ENCODE measurements at places on chromosomes 2 and 18.

DNA sequence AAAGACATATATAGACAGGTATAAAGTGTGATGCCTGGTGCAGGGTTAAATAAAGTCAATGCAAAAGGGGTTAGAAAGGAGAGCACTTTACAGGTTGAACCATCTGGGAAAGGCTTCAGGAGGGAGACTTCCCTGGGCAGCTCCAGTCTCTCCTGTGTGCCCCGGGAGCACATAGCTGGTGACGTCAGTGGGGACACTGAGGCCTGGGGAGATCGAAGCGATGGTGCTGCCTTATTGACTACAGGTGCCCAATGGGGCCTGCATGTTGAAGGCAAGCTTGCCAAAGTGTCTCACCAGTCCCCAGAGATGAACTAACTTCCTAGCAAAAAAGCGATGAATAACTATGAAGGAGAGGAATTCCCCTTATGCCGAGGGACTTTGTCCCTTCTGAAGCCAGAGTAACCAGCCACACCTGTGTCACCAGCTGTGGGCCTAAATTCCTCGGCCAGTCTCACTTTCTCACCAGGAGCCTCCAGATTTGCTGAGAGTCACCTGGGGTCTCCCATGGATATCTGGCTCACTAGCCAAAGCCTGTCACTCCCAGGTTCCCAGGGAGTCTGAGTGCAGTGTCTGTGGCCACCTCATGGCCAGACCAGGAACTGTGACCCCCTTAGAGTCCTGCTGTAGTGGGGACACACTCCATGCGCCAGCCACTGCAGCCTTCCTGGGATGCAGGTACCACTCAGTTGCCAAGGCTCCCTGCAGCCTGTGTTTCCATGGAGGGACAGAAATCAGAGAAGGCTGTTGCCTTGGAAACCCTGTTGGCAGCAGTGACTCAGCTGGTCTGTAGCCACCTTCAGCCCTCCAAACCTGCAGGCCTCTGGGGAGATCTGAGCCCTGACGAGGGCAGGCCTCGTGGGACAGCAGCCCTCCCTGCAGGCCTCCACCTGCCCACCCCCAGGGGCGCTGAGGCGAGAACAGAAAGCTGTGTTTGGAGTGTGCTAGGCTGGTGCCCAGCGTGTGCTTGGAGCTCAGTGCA is 128.7 kb downstream of the CTIF start:
- no peak for DNase-seq

- DNase-seq, result no peak
Observed at GRCh38 chr2:113770929-113771328, 14.5 kb upstream of the SLC35F5 start.

- no peak for DNase-seq
Observed at GRCh38 chr18:37672001-37672400, 106.4 kb upstream of the CELF4 start.

- no peak for DNase-seq
Observed at GRCh38 chr2:33084433-33084832, 137.7 kb downstream of the LTBP1 start.

GRCh38 chr2:58976375-58977071 is 735.4 kb upstream of the FANCL start:
- DNase-seq, result no peak

DNA sequence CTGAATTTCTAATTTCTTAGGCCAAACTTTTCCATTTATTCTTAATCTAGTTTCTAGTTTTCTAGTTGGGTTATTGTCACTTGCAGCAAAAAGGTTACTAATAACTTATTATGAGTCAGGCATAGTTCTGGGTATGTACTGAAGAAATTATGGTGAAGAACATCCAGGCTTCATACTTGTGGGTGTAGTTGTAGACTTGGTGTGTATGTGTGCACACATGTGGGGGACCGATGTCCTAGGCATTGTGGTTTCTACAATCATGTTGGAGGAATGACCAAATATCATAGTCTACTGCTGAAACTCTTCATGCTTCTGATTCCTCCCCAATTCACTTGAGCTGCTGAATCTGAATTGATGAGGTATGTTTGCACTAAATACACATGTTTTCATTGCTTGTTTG is 141.2 kb downstream of the PMAIP1 start:
- DNase-seq, result no peak

DNA sequence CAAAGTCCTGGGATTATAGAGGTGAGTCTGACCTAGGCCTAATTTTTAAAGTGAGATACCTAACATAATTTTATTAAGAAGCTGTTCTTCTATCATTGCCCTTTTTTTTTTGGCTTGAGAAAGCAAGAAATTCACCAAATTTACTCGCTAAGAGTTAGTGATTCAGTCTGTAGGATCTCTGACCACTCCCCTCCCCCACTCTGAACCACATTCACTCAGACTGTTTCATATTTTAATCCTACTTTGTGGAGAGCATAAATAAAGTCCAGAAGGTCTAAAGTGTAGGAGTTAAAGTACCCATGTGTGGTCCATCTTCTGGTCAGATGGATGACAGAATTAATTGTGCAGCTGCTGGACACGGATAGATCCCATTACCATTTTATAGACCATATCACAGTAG is 115.8 kb upstream of the MGAT5 start:
- DNase-seq, result no peak

DNA sequence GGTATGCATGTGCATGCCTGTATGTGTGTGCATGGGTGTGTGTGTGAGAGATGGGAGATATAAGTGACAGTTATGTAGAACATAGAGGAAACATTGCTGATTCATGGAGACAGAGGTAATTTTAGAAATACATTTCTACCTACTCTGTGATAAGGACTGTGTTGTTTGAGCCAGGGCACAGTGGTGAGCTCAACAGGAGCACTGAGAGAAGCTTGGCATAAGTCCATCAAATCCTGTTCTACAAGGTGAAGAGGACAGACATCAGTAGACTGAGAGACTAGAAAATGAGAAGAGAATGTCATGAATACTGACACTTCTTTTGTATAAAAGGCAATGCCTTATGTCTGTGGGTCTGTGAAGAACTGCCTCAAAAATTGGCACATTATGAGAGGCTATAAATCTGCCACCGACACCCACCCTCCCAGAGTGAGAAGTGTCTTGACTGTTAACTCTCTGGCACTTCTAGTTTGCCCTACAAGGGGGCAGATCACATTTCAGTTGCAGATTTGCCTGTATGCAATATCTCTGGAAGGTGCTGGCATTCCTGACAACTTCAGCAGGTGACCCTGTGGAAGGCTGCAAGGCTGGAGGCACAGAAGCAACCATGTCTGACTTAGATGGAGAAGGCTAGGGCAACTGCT is 962.3 kb upstream of the NRXN1 start:
- DNase-seq, result no peak

- no peak for DNase-seq
Observed at GRCh38 chr2:41283079-41283775, 764.6 kb upstream of the PKDCC start.

GRCh38 chr2:231684314-231685223 is 23.8 kb upstream of the PTMA start:
- DNase-seq, result no peak

DNA sequence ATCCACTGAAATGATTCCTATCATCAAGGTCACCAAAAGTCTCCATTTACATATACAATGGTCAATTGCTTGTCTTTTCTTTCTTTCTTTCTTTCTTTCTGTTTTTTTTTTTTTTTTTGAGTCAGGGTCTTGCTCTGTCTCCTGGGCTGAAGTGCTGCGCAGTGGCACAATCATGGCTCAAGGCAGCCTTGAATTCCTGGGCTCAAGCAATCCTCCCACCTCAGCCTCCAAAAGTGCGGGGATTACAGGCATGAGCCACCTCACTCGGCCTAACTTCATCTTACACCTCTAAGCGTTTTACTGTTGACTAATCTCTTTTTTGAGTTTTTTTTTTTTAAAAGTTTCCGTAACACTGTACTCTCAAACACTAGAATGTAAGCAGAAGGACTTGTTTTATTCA is 867 bp downstream of the SF3B6 start:
- DNase-seq, result no peak

- DNase-seq, result no peak
Observed at GRCh38 chr2:169136885-169137534, 67.6 kb downstream of the DHRS9 start.

DNA sequence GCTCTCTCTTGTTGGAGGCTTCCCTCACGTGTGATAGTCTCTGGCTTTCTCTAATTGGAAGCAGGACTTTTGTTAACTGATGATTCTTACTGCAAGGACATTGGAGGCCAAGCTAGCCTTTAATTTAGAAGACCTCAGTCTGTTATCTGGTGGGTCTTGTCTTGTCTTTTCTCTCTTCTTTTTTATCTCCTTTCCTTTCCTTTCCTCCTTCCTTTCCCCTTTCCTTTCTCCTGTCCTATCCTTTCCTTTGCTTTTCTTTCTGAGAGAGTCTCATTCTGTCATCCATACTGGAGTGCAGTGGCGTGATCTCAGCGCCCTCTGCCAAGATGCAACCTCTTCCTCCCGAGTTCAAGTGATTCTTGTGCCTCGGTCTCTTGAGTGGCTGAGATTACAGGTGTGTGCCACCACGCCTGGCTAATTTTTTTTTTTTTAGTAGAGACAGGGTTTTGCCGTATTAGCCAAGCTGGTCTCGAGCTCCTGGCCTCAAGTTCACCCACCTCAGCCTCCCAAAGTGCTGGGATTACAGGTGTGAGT is 18.1 kb downstream of the CCNYL1 start:
- DNase-seq, result no peak

DNA sequence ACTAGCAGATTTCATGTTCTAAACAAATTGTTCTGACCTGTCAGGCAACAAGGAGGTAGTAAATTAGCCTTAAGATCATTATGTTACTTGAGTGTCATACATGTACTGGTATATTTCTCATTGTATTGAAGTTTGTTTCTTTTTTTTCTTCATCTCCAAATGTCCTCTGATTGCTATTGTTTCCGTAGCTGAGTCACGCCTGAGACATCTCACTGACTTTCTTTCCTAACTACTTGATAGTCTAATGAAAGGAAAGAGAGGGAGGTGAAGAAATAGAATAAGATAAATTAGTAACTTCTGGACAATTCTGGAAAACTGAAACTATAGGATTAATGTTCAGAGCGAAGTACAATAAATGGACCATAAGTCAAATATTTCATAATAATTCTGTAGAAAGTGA is 1049.9 kb downstream of the TSN start:
- no peak for DNase-seq

DNA sequence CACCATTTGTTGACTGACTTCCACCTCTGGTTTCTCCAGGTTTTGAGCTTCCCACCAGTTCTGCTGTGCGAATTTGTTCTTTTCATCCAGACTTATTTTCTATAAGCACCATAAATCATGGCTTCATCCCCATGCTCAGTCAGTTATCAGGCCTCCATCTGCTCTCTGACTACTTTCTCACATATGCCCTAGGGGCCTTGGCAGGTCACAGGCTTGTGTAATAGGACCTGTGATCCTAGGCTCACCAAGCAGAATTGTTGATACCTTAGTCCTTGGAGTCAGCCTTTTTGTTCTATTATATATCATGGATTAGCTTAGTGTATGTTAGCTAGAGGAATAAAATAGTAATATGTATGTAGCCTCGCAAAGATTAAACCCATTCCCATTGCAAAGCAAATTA is 284.2 kb upstream of the TANK start:
- no peak for DNase-seq

GRCh38 chr2:177123048-177123447 is 89.5 kb upstream of the HNRNPA3 start:
- DNase-seq, result no peak

DNA sequence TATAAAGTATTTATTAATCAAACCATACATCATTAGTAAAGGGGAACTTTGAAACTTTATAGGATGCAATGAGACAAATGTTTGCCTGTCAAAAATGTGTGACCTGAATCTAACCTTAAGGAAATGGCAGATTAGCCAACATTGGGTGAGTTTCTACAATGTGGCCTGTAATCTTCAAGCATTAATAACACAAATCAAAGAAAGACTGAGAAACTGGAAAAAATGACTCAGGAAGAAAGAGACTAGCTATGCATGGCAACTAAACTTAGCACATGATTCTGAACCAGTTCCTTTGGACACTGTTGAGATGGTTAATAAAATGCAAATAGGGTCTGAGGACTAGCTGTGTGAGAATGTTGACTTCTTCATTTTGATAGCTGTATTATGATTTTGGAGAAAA is 628.6 kb upstream of the ID2 start:
- no peak for DNase-seq

DNA sequence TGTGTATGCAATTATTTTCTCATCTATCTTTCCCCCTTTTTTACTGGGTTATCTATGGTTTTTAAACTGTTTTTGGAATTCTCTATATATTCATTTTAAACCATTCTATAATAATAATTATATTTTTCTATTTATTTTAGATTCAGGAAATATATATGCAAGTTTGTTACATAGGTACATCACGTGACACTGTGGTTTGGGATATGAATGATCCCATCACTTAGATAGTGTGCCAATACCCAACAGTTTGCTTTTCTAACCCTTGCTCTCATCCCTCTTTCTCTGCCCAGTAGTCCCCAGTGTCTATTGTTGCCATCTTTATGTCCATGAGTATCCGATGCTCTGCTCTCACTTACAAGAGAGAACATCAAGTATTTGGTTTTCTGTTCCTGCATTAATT is 65.8 kb upstream of the SPHKAP start:
- DNase-seq, result no peak

DNA sequence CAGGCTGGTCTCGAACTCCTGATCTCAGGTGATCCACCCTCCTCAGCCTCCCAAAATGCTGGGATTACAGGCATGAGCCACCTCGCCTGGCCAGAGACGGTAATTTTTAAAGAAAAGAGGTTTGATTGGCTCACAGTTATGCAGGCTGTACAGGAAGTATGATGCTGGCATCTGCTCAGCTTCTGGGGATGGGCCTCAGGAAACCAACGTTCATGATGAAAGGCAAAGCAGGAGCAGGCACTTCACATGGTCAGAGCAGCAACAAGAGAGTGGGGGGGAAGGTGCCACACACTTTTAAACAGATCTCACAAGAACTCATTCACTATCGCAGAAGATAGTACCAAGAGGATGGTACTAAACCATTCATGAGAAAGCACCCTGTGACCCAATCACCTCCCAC is 38.0 kb upstream of the GPD2 start:
- no peak for DNase-seq

- no peak for DNase-seq
Observed at GRCh38 chr2:22282220-22282619, 1102.8 kb upstream of the KLHL29 start.

DNA sequence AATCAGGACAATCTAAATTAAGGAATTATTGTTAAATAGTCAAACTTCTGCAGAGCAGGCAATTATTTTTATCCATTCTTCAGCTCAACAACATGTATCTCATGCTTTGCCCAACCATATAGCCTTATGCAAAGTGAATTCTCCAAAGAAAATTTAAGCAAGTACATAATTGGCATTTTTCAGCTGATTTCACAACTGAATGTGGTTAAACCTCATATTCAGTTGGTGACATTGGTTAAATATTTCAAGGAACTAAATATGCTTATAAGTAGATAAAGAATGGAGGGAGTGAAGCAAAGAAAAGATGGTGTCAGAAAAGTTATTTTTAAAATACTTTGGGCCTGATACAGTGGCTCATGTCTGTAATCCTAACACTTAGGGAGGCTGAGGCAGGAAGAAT is 816.2 kb downstream of the NRXN1 start:
- no peak for DNase-seq
